ENCODE measurements at places on chromosomes 6 and 20. TPM values are rescaled to one million over a fixed set of nuclear protein-coding genes. Genes with fewer than 3 reads are reported as not detected.

SOBP gene
- total RNA-seq, result 28.7 TPM

TMEM170B gene
- total RNA-seq, result 4.2 TPM

OR12D3 gene
- not detected for total RNA-seq

SH3BGRL2 gene
- 5.8 TPM for total RNA-seq

All from cardiac septum (tissue), 1 donor.